ENCODE measurements at places on chromosomes 3 and 15.
A peak's percentile ranks its signal among the peaks of the same experiment; 100 is the strongest.

- H3K27ac ChIP-seq = no peak overlapping the region
- no peaks in the 10 kb centered on the region for H3K27me3 ChIP-seq
- no peaks in the 10 kb centered on the region for H3K36me3 ChIP-seq
- H3K4me3 ChIP-seq = no peak overlapping the region
- no peaks in the 10 kb centered on the region for H3K4me1 ChIP-seq
- DNase-seq = no peak
Measured at GRCh38 chr3:153293265-153293664, 131.2 kb downstream of the RAP2B start.

DNA sequence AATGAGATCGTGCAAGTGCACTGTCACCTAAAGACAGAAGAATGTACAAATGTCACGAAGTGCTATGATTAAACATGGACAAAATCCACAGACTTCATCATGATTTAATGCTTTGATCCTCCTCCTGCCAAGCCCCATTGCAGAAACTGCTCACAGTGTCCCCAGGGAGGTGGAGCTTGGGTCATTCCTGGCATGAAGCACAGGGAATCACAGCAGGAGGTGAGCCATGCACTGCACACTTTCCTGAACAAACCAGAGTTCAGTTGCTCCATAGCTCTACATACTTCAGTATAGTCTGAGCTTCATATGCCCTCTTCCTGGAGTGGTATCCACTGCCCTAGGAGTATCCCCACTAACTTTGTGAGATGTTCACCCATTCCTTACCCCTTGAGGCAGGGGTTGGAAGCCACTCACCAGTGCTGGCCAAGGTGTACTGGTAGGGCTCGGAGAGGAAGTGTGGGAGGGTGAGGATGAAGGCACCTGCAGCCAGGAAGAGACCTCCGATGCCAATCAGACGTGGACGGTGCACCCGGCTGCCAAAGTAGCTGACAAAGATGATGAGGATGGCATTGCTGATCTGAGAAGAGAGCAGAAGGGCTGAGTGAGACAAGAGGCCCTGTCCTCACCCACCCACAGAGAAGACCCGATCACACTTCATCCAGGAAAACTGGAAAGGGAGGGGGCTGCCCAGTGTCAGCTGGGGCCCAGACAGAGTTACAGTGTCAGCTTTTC, 56.3 kb downstream of the SLCO2A1 start:
- peak overlapping the region; percentile 15 for H3K4me3 ChIP-seq
- H3K4me1 ChIP-seq = no peaks in the 10 kb centered on the region
- H3K36me3 ChIP-seq = peaks cover 6% of the 10 kb centered on the region
- no peak for DNase-seq
- no peaks in the 10 kb centered on the region for H3K27me3 ChIP-seq

- no peaks in the 10 kb centered on the region for H3K27me3 ChIP-seq
- H3K4me1 ChIP-seq = peaks cover 1% of the 10 kb centered on the region
- no peak overlapping the region for H3K4me3 ChIP-seq
- H3K36me3 ChIP-seq = no peaks in the 10 kb centered on the region
- peak; percentile 19 for DNase-seq
Measured at GRCh38 chr15:45326741-45327140, 51.6 kb downstream of the GATM start.

GRCh38 chr3:175238801-175239200, 379.7 kb downstream of the NAALADL2 start:
- no peaks in the 10 kb centered on the region for H3K4me1 ChIP-seq
- H3K4me3 ChIP-seq = no peak overlapping the region
- H3K36me3 ChIP-seq = no peaks in the 10 kb centered on the region
- H3K27me3 ChIP-seq = no peaks in the 10 kb centered on the region
- no peak for DNase-seq
- no peak overlapping the region for H3K27ac ChIP-seq

DNA sequence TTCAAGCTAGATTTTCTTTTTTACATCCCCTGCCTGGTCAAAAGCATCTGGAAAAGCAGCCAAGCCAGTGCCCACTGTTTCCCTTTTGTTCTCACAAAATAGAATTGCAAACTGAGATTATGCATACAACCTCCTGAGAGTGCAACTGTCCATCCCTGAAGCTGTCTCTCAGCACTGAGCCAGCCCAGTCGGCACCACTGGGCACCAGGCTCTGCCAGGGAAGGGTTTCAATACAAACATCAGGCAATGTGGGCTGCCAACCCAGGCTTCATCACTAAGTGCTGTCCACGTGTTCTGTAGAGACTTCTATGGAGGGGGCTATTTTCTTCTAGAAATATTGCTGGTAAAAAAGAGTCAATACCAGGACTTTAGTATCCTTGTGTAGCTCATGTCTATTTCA, 356.3 kb upstream of the TBL1XR1 start:
- no peaks in the 10 kb centered on the region for H3K4me1 ChIP-seq
- no peaks in the 10 kb centered on the region for H3K27me3 ChIP-seq
- no peak overlapping the region for H3K4me3 ChIP-seq

DNA sequence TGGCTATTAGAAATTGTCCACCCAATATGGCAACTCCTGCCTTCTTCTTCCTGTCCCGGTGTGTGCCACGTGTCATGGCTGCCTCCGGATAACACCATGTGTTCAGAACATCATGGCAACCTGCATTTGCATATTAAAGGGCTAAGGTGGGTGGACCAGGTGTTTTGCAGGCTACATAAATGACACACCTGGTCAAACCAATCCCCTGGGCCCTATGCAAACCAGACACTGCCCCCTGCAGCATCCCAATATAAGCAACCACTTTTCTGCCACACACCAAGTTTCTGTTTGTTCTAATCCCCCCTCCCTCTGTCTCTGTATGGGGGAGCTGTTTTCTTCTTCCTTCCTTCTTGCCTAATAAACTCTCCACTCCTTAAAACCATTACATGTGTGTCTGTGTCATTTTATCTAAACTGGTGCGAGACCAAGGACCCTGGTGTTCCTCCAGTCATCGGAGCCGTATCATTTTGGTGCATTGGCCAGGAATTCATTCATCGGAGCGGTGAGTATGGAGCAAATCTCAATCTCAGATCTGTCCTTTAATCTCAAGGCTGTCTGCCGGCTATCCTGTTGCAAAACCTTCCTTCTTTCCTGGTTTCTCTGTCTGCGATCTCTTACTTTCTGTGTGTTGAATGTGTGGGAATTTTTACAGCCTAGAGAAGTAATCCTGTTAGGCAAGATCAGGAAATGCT, 44.5 kb downstream of the NCEH1 start:
- peak; percentile 40 for DNase-seq
- H3K27ac ChIP-seq = no peak overlapping the region
- no peaks in the 10 kb centered on the region for H3K36me3 ChIP-seq
- no peak overlapping the region for H3K4me3 ChIP-seq

DNA sequence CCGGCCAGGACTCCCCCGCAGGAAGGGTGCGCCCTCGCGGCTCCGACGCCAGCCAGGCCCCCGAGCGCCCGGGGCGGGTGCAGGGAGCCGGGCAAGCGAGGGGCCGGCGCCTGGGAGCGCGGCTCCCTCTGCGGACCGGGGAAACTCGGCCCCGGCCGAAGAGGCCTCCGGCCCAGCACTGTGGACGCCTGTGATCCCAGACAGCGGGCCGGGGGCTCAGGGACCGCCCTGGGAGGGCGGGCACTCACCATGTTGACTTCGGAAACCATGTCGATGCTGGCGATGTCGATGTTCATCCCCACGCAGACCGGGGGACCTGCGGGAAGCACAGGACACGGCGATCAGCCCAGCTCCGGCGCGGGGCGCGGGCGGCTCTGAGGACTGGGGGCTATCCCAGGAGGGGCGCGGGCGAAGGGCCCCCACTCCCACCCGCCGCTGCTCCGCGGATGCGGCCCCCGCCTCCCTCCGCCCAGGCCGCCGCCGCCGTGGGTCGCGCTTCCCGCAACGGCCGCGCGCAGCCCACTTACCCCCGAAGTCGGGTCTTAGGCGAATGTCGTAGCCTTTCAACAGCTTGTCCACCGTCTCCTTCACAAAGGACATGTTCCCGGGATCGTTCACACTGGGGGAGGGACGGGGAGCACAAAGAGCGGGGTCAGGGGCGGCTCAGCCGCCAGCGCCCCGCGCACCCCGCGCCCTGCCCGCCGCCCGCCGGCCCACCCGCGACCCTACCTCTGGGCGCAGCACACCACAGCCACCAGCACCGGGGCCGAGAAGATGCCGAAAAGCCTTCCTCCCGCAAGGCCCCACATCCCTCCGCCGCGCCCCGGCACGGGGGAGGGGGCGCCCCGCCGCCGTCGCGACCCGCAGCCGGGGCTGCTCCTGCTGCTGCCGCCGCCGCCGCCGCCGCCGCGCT, at the start of gene GABRB3:
Gene GABRB3 (minus strand): TSS at position 913 of the 913 bp plus-strand sequence.
- peak within 1 kb of the TSS; percentile 84 for H3K4me3 ChIP-seq
- no peaks in the 10 kb centered on the region for H3K27me3 ChIP-seq
- no peaks in the 10 kb centered on the region for H3K36me3 ChIP-seq
- DNase-seq = peak; percentile 23

DNA sequence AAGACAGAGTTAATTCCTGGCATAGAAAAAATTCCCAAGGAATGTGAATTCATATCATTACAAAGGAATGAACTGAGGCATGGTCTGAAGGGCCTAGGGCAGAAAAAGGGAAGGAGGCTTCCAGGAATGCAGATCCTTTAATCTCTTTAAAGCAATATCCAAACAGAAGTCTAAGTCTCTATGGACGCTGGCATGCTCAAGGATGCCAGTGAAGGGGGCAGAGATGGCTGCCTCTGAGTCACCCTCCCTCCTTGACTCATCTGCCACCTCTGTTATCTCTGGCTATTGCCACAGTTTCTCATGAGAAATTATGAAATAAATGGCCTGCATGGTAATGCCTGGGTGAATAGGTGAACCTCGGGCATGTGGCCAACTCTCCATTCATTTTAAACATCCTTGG, 96.3 kb upstream of the BCL6 start:
- H3K4me3 ChIP-seq = no peak overlapping the region
- H3K27ac ChIP-seq = no peak overlapping the region
- no peaks in the 10 kb centered on the region for H3K27me3 ChIP-seq
- no peak for DNase-seq

- no peaks in the 10 kb centered on the region for H3K27me3 ChIP-seq
- no peaks in the 10 kb centered on the region for H3K4me1 ChIP-seq
- H3K27ac ChIP-seq = no peak overlapping the region
Measured at GRCh38 chr3:76582632-76583378, 457.1 kb upstream of the ROBO2 start.

- H3K4me1 ChIP-seq = peaks cover 2% of the 10 kb centered on the region
- DNase-seq = peak; percentile 94
- H3K27me3 ChIP-seq = peaks cover 10% of the 10 kb centered on the region
- no peaks in the 10 kb centered on the region for H3K36me3 ChIP-seq
- H3K4me3 ChIP-seq = peak overlapping the region; percentile 43
Measured at GRCh38 chr3:124032881-124033359, 41.0 kb upstream of the ROPN1 start.

GRCh38 chr3:165185707-165186327, 10.4 kb downstream of the SLITRK3 start:
- DNase-seq = peak; percentile 75
- no peaks in the 10 kb centered on the region for H3K36me3 ChIP-seq
- H3K27ac ChIP-seq = no peak overlapping the region
- no peaks in the 10 kb centered on the region for H3K4me1 ChIP-seq
- H3K27me3 ChIP-seq = no peaks in the 10 kb centered on the region

- H3K4me1 ChIP-seq = peaks cover 1% of the 10 kb centered on the region
- H3K27me3 ChIP-seq = no peaks in the 10 kb centered on the region
- DNase-seq = peak; percentile 91
- H3K36me3 ChIP-seq = no peaks in the 10 kb centered on the region
- no peak overlapping the region for H3K27ac ChIP-seq
Measured at GRCh38 chr3:52317208-52318000, 1.3 kb downstream of the DNAH1 start.
